ENCODE measurements at places on chromosomes 1 and 21.

- DNase-seq: no peak
Measured at GRCh38 chr21:42633858-42634257, 19.6 kb upstream of the PDE9A start.

GRCh38 chr1:6124341-6124740 lies 55.8 kb downstream of the CHD5 start:
- DNase-seq: no peak

DNA sequence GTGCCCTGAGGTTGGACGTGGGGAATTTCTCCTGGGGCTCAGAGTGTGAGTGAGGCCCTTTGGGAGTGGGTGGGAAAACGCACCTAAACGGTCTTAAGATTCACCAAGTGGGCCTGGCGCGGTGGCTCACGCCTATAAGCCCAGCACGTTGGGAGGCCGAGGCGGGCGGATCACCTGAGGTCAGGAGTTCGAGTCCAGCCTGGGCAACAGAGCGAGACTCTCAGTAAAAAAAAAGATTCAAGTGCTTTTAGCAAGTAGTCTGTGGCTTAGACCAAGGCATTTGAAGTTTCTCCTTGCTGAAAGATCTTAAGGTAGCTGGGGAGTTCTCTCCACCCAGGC lies 1.4 kb downstream of the RPS8 start:
- no peak for DNase-seq

- no peak for DNase-seq
Measured at GRCh38 chr1:47257224-47257623, 25.2 kb upstream of the TAL1 start.

DNA sequence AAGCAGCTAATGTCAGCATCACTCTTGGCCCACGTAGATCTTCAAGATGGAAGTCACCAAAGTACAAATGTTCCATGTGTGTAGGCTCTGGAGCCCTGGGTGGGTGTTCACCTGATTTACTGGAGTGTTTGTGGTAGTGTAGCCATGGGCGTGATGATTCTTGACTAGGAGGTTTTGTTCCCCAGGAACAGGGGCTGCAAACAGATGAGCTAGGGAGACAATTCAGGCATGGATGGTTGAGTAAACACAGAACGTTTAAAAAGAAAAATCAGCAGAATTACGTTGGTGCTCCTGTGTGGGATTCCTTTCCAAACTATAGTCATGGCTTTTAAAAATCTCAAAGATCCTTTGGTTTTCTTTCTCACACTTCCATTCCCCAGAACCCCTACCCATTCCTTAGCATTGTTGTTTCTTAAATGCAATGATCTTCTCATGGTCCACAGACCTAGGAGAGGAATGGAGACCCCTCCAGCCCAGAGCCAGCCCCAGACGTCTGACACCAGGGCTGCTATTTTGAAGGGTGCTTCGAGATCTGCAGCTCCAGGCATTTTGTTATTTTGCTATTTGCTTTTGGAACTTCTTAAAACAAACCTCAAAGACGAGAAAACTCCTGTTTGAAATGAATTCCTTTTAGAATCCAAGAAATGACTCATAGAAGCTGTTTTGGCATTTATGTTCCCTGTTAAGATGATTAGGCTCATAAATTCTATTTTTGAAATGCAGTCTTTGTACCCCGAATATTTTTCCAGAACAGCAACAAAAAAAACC lies 115.1 kb downstream of the ETS2 start:
- no peak for DNase-seq

- DNase-seq: no peak
Measured at GRCh38 chr1:221373795-221374194, 368.1 kb downstream of the DUSP10 start.

DNA sequence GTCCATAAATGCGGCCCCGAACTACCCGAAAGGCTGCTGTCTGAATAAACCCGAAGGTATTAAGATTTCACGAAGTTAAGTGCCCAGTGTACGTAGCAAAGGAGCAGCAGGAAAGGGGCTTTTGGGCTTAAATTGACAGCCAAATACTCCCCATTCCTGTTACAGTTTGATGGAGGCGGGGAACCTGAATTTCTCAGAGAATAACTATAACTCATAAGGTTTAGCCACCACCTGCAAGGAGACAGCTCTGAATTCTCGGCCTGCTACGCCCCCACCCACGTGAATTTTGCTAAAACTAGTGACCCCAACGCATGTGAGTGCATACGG lies 5.2 kb downstream of the GFI1 start:
- no peak for DNase-seq

GRCh38 chr1:26724926-26725325 lies 29.1 kb downstream of the ARID1A start:
- DNase-seq: no peak
